ENCODE measurements at places on chromosomes 1 and 21. TPM values are rescaled to one million over a fixed set of nuclear protein-coding genes. Genes with fewer than 3 reads are reported as not detected.

DNA sequence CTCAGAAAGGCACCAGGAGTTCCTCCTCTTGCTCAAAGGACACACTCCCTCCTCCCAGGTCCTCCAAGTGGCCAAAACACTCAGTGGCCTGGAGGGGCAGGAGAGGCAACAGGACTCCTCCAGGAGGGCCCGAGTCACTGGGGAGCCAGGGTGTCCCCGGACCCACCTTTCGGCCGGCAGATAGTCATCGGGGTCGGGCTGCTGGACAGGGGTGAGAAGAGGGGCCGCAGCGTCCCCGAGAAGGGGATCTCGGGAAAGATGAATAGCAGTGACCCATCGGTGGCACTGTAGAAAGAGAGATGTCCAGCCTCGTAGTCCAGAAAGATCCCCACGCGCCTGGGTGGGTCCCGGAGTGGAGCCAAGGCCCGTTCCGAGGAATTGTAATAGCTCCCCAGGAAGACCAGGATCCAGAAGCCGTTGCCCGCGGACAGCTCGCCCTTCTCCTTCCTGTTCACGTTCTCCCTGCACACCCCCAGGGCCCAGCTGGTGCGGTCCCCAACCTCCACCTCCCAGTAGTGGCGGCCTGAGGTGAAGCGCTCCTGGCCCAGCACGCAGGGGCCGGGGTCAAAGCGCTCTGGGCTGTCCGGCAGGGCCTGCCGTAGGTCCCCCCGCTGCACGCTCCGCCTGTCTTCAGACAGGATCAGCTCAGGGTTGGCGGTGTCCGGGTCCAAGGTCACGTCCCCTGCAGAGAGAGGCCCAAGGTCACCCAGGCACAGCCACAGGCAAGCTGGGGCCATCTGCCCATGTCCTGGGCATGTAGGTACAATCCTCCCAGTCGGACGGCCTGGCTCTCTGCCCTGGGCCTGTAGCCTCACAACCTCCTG is 11.9 kb downstream of the TRIM11 start:
- DNase-seq: no peak

- DNase-seq: no peak
Observed at GRCh38 chr21:33608559-33608958, 20.1 kb upstream of the DONSON start.

DNA sequence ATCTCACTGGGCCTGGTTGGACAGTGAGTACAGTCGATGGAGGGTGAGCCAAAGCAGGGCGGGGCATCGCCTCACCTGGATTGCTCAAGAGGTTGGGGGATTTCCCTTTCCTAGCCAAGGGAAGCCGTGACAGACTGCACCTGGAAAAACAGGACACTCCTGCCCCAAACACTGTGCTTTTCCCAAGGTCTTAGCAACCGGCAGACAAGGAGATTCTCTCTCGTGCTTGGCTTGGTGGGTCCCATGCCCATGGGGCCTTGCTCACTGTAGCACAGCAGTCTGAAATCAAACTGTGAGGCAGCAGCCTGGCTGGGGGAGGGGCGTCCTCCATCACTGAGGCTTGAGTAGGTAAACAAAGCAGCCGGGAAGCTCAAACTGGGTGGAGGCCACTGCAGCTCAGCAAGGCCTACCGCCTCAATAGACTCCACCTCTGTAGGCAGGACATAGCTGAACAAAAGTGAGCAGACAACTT is 11.3 kb downstream of the C1orf105 start:
- DNase-seq: no peak

- DNase-seq: peak; percentile 17
Observed at GRCh38 chr1:157504646-157505045, 47.7 kb downstream of the FCRL5 start.

Gene VANGL2
- 0.34 TPM for total RNA-seq

GRCh38 chr1:172352435-172352834 is 68.0 kb upstream of the C1orf105 start:
- DNase-seq: peak; percentile 87

DNA sequence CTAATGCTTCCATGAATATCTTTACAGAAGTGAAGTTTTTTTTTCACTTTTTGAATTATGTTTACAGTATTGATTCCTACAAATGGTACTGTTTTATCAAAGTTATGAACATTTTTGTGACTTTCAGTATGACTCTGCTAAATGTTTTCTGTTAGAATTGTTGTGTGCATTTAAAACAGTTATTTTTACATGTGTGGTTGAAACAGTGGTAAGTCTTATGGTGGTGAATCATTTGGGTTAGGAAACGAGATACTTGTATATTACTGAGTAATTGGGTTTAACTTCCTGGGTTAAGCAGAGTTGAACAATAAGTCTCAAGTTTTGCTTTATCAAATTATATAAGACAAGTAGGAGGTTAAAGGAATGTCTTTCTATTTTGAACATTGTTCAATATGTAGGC is 66.8 kb downstream of the VPS13D start:
- peak; percentile 58 for DNase-seq

Gene EPHB2
- 26.7 TPM for total RNA-seq

DNA sequence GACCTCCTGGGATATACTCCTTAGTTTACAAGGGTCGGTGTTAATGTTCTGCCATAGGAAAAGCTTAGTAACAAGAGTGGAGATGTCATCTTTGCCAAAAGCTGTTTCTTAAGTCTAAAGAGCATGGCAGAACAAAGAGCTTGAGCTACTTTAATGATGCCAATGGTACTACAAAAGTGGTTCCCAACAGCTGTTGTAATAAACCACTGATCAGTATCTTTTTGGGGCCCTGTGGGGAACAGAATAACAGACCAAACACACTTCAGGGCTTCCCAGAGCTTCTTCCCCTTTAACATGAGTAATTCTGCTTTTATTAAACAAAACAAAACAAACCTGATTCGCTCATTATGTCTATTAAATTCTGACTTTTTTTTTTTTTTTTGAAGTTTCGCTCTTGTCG is 116.3 kb downstream of the NCAM2 start:
- DNase-seq: peak; percentile 60

DNA sequence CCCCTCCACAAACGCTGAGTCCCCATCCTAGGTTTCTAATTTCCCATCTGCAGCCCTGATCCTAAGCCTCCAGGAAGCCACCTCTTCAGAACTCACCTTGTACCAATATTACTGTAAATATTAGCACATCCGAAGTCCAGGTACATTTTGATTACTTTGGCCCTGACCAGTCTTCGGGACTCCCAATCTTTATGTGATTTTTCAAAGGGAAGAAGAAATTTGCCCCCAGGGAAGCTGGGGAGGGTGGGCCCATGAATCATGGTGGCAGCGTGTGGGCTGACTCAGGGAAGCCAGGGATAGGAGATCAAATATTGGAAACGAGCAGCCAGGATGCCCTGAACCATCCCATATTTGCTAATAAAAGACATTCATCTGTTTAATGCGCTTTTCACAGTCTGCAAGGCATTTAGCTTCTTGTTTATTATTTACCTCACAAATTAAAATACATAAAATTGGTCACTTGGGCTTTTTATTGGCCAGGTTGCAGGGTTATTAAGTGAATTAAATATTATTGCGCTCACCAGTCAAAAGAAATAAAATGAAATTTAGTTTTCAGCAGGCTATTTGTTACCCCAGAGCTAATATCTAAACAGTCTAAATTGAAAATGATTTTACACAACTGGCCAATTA is 46.6 kb downstream of the KIAA0040 start:
- DNase-seq: peak; percentile 25

DNA sequence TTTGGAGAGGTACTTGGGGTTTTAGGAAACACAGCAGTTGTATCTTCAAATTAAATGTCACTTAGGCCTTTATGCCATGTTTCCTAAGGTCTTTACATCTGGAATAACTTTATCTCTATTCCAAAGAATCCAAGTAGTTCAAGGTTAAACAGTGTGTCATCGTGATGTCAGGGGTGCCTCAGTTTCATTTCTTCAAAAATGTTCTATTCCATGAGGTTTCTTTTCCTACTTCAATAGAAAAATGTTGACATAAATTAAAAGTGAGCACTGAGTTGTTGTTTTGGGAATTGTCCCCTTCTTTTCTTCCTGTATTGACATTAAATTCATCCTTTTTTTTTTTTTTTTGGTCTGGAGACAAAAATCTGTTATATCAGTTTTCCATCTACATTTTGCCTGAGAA is 160.6 kb upstream of the C21orf91 start:
- no peak for DNase-seq

DNA sequence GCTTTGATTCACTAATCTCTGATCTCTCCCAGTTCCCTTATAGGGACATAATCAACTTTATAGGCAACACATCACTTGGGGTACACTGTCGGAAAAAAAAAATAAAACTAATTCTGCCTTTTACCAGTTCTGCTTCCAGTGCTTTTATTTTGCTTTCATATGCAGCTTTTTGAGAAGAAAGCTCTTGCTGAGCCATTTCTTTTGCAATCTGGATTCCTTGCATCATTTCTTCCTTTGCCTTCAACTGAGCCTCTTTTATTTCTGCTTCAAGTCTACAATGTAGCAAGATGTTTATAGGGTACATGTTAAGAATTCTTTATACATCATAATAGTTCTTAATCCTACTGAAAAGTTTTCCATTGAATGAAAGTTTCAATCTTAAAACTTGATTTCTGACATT is 30.6 kb downstream of the KIF14 start:
- no peak for DNase-seq

DNA sequence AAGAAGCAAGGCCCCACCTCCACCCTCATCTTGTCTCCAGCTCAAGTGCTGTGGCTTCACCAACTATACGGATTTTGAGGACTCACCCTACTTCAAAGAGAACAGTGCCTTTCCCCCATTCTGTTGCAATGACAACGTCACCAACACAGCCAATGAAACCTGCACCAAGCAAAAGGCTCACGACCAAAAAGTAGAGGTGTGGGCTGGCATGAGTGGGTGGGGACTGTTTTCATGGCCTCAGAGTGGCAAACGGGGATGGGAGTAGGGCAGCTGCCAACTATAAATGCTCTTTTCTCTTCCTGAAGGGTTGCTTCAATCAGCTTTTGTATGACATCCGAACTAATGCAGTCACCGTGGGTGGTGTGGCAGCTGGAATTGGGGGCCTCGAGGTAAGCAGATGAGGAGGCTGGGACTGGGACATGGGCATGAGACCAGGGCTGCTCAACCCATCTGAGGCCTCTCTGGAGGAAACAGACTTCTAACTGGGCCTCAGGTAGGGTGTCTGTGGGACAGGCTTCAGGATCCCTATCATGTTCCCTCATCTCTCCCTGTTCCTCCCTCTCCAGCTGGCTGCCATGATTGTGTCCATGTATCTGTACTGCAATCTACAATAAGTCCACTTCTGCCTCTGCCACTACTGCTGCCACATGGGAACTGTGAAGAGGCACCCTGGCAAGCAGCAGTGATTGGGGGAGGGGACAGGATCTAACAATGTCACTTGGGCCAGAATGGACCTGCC is 8.8 kb upstream of the P3R3URF start:
- DNase-seq: no peak

DNA sequence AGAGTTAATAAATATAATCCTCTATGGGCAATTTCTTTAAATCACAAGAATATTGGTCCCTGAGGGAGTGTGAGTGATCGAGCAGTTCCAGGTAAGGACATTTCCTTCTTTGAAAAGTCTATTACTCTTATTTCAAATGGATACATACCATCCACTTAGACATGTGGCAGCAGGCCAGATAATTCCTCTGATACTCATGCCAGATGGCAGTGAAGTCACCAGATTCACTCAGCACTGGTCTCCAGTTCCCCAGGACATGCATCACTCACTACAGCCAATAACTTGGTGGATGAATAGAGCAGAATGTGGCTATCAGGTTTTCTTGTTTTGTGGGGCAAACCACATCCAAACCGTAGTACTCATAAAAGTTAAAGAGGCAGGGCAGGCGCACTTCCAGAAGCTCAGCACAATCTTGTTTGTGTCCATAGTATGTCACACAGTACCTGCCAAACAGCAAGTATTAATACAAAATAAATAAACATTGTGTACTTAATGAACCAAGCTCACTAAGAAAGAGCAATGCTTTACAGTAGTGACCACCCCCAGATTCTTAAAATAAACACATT is 74.2 kb upstream of the CD53 start:
- no peak for DNase-seq

Gene RGS7
- 7.4 TPM for total RNA-seq

DNA sequence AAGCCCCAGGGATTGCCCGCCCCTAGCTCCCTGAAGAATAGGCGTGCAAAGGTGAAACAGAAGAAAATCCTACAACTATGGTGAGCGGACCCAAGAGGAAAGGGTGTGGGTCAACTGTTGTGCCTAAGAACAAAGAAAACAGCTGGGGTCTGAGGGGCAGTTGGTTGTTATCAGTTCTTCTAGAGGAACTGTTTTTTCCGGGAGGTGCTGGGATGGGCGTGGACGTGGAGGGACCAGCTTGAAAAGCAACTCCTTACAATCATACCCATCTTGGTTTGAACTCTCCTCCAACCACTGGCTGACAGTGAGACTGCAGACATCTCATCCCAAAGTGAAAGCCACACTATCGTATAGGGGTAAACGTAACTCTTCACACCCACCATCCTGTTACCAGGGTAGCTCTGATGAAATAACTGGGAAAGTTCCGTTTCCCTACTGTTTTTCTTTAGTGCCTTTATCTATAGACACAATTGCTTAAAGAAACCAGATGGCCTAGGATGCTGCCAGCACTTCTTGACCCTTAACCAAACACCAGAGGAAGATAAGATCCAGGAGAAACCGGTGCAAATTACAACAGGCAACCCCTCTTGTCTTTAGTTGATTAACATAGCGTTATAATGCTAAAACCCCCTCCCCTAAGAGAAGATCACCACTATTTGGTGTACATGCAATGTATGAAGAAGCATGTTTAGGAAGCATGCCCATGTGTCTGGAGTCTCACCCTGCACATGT is 25.6 kb upstream of the FAM89A start:
- no peak for DNase-seq

Gene FLG2
- total RNA-seq: not detected

DNA sequence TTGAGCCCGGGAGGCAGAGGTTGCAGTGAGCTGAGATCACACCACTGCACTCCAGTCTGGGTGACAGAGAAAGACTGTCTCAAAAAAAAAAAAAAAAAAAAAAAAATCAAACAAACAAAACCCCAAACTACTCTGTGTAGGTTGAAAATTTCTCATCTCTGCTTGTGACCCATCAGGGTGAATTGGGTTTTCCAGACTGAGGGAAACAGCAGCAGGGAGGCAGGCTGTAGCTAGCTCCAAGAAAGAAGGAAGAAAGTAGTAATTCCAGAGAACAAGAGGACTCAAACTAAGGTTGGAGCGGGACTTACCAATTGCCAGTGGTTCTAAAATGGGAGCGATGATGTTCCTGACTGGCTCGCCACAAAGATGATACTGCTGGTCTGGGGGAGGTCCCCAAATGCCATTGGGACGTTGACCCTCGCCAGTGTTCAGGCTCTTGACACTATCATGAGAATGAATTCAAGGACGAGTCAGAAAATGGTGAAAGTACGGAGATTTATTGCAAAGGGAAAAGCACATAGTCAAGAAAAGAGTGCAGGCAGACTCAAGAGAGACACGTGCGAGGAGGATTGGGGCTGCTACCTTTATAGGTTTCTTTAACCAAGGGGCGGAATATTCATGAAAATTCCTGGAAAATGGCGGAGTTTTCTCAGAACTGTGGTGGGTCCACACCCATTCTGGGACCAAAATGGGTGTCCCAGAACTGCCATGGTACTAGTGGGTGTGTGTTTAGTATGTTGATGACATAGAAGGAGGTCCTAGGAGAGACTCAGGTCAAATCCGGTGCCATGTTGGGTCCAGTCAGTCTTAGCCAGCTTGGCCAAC is 13.4 kb downstream of the AADACL4 start:
- DNase-seq: no peak

Gene IL19
- not detected for total RNA-seq
